Stimulated activated CD8-positive, alpha-beta memory T cell treated with anti-CD3 and anti-CD28 coated beads, Interleukin-15, amount 100 ng/mL, for 24 hours (primary cell): ENCODE measurements at places on chromosomes 1 and 21.

DNA sequence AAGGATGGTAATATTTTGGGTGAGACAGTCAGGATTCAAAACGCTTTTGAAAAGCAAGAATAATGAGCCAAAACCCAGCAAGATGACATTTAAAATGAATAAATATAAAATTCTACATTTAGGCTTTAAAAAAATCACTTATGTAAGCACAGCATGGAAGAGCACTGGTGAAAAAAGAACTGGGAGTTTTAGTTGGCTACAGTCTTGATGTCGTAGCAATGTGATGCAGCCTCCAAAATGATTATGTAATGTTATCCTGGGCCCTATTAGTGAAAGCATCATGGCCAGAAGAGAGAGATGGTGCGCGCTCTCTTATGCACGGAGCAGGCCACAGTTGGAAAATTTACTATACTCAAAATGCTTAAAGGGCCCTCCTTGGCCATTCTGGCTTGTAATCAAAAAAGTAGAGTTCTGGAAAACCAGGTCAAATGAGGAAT, 5.1 kb downstream of the KCNJ9 start:
- DNase-seq, result no peak

DNA sequence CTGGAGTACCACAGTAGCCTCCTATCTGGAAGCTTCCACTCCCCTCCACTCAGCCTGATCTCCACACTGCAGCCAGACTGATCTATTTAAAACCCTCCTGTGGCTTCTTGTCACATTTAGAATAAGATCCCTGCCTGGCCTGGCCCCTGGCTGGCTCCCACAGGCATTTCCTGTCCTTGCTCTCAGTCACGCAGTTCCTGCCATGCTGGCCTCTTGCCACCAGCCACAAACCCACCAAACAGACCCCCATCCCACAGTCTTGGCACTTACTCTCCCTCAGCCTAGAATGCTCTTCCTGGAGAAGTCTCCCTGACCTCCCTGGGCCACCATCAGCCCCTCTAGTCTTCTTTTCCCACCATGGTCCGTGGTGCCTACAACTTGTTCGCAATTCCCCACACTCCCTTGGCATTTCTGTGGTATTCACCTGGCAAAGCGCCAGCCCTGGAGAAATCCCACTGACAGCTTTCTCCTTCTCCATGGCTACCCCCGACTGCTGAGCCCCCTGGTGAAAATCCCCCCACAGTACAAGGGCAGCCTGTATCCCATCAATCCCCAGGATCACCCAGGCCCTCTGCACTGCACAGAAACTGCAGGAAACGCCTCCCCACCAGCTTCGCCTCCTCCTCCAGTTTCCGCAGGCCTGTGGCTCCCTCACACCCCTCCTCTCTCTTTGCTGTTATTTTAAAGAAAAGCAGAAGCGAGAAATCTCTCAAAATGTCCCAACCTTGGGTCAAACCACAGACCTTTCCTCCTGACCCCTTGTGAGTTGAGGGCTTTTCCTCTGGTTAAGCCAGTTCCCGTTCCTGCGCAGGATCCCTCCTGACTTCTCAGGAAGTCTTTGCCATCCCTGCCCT, 94.5 kb downstream of the SYT2 start:
- no peak for DNase-seq

- DNase-seq, result no peak
Measured at GRCh38 chr1:45836451-45836850, 33.0 kb downstream of the MAST2 start.

DNA sequence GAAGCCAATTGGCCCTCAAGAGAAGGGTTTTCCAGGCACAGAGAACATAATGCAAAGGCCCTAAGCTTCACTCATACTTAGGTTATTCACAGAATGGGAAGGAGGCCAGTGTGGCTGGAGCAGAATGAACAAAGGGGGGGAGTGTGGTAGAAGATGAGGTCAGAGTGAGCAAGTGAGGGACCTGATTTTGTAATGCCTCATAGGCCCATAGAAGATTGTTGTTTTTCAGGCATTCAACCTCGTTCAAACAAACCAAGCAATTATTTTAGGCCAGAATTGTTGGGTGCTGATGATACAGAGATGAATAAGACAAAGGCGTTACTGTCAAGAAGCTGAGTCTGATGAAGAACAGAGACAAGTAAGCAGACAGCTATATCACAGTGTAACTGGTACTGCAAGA, 54.5 kb upstream of the RAP1A start:
- no peak for DNase-seq

GRCh38 chr1:243719476-243719875, 130.6 kb downstream of the AKT3 start:
- DNase-seq, result no peak

DNA sequence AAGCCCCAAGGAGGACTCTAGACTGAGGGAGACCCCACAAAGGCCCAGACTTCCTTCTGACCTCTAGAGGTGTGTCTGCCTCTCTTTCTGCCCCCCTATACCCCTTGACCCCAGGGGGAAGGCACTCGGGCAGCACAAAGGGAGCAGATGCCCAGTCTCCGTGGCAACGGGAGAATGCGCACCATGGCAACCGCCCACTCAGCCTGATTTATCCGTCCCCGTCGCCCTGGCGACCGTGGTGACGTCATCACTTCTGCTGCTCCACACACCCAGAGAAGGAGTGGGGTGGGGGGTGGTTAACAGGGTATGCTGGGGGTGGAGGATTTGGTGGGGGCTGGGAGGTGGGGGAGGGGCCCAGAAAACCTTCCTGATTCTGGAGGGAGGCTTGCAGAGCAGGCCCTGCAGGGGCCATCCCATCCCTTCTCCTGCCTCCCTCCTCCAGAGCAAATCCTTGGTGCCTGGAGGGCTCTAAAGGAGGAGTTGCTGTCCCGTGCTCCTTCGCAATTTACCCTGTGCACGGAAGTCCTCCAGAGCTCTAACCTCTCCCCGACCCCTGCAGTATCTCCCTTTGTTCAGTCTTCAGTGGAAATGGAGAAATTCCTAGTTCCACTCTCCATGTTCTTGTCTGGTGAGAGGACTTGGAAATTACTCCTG, 6.3 kb downstream of the CELF3 start:
- no peak for DNase-seq

- DNase-seq, result no peak
Measured at GRCh38 chr1:107110326-107110725, 30.5 kb upstream of the NTNG1 start.

DNA sequence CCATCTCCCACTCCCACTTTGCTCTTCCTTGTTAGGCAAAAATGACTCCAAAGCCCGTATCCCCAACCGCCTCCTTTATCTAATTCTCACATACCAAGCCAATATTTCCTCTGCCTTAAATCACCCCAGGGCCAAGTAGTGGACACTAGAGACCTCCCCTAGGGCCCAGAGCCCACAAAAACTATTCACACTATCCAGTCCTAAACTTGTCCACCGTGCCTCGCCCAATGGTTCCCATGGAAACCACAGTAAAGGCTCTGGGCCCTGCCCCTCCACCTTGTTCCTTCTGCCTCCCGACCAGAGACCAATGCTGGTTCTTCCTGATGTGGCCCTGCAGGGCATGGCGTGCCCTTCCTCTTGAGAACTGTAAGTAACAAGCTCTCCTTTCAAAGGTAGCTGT, 11.8 kb downstream of the CFAP107 start:
- DNase-seq, result no peak

GRCh38 chr1:87170157-87170556, 158.5 kb upstream of the LMO4 start:
- DNase-seq, result no peak

DNA sequence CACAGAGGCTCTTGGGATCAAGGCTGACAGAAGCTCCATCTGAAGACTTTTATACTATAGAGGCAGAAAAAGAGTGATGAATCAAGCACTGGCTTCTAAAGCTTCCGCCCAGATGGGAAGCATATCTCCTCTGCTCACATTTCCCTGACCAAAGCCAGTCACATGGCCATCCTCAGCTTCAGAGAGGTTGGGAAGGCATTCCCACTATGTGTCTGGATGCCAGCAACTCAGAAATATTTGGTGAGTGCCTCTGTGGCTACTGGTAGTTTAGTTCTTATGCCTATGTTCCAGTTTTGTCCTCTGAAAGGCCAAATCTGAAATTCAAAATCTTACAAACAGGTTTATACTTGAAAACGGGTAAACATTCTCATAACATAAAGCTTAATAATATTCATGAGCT, 9.9 kb upstream of the DISC1 start:
- DNase-seq, result no peak

GRCh38 chr21:42633858-42634257, 19.6 kb upstream of the PDE9A start:
- DNase-seq, result no peak

DNA sequence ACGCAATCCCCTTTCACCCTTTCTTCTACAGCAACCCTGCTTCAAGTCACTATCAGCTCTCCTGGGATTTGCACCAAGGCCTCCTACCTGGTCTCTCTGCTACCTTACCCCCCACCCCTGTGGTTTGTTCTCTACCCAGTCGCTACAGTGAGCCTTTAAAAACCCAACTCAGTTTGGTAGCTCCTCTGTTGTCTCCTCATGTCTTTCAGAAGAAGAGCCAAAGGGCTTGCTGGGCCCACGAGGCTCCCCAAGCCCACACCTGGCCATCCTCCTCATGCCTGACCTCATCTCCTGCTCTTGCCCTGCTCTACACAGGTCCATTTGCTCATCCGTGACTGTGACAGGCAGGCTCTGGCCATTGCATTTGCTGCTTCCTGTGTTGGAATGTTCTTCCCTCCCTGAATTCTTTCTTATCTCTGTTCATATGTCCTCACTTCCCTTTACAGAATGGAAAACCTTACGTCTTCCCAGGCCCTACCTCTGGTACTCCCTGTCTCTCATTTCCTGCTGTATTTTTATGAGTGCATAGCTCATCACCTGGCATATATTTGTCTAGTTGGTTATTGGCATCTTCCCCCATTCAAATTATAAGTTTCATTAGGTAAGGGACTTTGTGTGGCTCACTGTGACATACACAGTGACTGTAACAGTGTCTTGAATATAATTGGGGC, 3.3 kb downstream of the RGS16 start:
- DNase-seq, result no peak

DNA sequence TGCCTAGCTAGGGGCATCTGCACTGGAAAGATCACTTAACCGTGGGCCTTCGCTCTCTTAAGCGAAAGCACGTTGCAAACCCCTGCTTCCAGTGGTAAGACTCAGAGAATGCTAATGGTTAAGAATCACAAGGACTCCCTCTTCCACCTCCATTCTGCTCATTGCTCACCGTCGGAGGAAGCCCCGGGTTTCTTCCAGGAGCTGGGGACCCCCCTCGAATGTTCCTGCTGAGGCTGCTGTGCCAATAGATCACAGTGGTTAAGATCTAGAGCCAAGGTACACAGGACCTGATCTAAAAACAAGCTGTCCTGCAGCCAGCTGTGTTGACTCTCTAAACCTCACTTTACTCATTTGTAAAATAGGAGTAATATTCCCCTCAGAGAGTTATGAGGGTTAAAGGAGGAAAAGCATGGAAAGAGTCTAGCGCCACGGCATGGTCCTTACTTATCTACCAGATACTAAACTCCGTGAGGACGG, 765 bp downstream of the VAMP3 start:
- no peak for DNase-seq

DNA sequence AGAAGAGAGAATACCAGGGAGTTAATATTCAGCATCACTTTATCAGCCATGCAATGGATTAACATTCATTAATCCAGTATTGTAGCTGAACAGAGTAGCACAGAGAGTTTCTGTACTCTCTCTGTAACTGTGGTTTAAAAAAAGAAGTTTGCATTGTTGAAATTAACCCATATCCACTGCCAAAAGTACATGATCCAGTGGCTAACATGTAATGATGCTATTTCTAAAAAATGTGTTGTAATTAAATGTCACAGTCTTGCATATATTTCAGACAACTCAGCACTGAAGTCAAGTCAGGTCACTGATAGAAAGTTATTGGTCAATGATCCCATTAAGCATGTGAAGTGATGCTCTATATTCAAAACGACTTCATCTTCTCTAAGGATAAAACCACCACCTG, 141.3 kb downstream of the NRIP1 start:
- DNase-seq, result no peak

DNA sequence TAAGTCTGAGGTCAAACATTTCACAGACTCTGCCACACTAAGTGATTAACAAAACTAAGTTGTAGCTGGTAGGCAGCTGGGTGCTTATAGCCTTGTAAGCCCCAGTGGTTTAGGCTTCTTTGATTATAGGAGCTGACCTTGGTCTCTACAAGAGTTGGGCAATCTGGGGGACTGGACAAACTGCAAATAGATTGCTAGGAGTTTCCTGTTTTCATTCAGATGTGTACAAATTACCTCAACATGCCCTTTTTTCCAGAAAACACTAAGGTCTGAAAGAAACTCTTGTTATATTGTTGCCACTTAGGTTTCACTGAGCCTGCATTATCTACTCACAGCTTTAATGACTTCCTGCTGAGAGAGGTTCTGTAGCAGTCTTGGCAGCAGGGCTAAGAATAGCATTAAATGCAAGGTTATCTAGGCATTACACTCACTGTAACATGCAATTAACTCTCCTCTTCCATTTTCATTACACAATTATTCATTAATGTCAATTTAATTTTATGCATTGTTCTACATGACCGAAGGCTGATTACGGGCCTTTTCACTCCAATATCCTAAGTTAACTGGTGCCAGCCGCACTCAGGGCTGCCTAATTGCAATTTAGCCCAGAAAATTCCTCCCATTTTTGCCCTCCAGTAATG, 314.0 kb downstream of the LMO4 start:
- DNase-seq, result no peak

DNA sequence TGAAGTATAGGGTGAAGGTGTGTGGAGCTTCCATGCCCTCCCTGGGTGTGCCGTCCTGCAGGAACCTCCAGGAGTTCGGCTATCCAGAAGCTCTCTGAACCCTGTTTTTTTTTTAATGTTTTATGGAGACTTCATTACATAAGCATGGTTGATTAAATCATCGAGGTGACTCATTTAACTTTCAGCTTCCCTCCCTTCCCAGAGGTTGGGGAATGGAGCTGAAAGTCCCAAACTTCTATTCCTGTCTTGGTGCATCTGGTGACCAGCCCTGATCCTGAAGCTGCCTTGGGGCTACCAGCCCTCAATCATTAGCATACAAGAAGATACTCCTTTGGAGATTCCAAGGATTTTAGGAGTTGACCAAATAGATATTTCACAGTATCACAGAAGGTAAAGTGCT, 9.5 kb downstream of the RRP15 start:
- DNase-seq, result no peak

GRCh38 chr1:1441002-1441888, 5.8 kb downstream of the VWA1 start:
- peak; percentile 39 for DNase-seq

DNA sequence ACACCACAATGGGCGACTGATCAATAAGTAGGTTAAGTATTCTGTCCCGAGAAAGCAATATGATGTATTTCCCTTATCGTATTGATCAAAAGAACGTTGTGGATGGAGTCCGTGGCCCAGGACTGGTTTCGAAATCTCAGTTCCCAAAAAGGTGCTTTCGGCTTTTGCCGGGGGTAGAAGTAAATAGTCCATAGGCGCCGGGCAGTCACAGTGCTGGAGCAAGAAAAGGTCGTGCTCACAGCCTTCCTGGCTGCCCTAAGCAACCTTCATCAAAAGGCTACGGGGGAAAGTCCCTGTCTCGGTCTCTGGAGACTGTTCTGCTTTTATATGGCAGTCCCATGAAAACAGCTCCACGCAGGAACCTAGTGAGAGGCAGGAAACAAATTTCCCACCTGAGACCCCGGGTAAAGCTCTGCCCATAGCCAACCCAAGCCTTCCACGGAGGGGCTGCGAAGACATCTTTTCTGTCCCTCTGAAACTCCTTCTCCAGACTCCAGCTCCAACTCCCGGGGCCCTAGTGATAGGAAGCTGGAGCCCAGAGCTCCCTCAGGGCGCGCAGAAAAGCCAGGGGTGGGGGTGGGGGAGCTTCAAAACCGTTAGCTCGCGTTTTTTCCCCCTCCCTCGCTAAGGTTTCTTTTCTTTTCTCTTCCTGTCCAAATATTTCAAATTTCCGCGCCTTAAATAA, 7.0 kb downstream of the CDKN2C start:
- DNase-seq, result no peak
